Stimulated activated CD8-positive, alpha-beta memory T cell treated with anti-CD3 and anti-CD28 coated beads, Interleukin-4, amount 100 ng/mL, for 4 hours (primary cell): ENCODE measurements at places on chromosomes 12 and 14.

GRCh38 chr12:26276709-26277108 lies 81.3 kb downstream of the SSPN start:
- no peak for DNase-seq

DNA sequence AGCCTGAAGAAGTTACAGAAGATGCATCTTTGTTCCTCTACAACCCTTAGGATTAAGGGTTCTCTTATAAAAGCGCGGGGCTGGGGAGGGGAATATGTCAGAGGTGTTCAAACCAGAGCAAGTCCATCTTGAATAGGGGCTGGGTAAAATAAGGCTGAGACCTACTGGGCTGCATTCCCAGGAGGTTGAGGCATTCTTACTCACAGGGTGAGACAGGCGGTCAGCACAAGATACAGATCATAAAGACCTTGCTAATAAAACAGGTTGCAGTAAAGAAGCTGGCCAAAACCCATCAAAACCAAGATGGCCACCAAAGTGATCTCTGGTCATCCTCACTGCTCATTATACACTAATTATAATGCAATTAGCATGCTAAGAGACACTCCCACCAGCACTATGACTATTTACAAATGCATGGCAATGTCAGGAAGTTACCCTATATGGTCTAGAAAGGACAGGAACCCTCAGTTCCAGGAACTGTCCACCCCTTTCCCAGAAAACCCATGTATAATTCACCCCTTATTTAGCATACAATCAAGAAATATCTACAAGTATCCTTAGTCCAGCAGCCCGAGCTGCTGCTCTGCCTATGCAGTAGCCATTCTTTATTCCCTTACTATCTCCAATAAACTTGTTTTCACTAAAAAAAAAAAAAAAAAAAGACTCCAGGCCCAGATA lies 108.1 kb upstream of the FOXN3 start:
- no peak for DNase-seq

- no peak for DNase-seq
Observed at GRCh38 chr12:104177663-104178501, 37.7 kb upstream of the TXNRD1 start.

GRCh38 chr12:41190338-41190737 lies 2.2 kb downstream of the PDZRN4 start:
- DNase-seq, result no peak

DNA sequence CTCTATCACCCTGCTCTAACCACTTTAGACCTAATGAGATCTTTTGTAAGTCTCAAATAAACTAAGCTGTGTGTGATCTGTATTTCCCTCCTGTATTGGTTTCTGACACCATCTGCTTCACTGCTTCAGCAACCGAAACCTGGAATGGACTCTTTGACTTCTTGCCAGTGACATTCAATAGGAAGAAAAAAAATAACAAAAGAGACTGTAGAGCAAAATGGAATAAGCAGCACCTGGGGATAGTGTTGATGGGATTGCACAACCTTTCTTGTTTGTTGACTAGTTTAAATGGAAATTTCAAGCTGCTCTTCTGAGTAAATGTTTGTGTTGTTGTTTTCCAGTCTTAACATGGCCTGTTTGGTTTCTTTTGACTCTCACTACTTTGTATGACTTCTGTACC lies 888.6 kb upstream of the SEL1L start:
- DNase-seq, result no peak

- DNase-seq, result no peak
Observed at GRCh38 chr12:46517579-46517962, 145.0 kb upstream of the SLC38A2 start.

- DNase-seq, result no peak
Observed at GRCh38 chr12:58034311-58034710, 92.9 kb downstream of the ATP23 start.

GRCh38 chr14:59246566-59246965 lies 58.1 kb downstream of the DAAM1 start:
- DNase-seq, result no peak

DNA sequence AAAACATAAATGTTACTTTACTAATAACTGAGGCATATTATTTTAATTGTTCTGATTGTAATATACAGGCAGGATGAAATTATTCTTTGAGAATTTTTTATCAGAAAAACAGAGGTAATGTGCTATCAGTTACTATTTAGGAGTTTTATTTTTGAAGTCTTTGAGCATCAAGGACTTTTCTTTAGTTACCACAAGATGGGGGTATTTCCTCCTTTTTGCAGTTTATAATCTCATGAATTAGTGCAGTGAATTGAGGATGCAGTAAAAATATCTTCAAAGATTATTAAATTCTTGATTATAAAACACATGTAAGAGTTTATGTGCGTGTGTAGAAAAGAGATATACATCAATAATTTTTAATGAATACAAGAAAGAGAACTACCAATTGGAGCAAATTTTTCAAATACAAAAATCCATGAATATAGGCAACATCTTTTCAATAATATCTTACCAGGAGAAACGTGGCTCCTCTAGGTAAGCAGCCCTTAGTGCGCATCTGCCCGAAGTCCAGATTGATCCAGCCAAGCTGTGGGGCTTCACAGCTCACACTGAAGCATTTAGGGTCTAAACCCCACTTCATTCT lies 71.6 kb downstream of the ERGIC2 start:
- no peak for DNase-seq

GRCh38 chr12:123243671-123244262 lies 10.5 kb downstream of the MTRFR start:
- no peak for DNase-seq

GRCh38 chr14:93788543-93789227 lies 400 bp upstream of the PRIMA1 start:
- no peak for DNase-seq

DNA sequence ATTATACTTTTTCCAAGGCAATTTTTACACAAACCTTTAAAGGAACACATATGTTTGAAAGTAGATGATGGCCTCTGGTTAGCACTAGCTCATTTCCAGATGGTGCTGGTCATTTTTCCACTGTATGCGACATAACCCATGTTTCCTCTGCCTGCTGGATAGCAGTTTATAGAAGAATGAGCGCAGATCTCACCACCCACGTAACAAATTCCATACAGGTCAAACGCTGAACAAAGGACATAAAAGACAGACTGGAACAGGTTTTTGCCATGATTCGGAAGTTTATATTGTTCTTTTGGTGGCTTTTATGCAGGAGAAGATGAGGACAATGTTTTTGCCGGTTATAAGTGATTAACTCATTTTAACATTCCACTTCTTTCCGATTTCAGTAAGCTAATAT lies 30.7 kb downstream of the PPP1R36 start:
- DNase-seq, result no peak

DNA sequence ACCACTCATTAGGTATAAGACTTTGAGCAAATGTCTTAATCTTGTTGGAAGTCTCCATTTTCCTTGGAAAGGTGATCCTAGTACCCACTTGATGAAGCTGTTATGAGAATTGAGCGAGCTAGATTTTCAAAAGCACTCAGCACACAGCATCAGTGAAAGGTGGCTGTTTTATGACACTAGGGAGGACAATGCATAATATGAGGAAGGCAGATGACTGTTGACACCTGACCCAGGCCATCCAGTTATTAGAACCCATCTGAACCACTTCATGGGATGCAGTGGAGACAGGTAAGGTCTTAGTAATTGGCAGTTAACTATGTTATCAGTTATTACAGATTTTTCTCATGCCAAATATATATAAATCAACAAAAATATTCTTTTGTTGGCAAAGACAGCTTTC lies 369.9 kb upstream of the PDE3A start:
- no peak for DNase-seq

DNA sequence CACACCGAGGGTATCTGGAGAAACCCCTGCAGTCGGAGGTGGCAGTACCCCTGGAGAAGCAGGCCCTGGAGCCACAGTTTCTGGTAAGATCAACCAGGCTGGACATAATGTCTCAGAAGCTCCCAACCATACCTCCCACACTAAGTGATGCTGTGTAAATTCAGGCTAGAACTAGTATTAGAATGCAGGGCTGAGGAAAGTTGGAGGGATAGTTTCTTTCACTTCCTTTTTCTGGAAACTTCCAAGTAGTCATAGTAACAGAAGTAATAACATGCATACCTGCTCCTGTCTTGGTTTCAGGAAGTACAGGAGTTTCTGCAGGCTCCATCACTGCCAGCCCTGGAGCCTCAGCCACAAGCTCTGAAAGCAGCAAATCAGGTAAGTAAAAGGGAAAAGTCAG lies 228.1 kb upstream of the CNTN1 start:
- DNase-seq, result no peak

DNA sequence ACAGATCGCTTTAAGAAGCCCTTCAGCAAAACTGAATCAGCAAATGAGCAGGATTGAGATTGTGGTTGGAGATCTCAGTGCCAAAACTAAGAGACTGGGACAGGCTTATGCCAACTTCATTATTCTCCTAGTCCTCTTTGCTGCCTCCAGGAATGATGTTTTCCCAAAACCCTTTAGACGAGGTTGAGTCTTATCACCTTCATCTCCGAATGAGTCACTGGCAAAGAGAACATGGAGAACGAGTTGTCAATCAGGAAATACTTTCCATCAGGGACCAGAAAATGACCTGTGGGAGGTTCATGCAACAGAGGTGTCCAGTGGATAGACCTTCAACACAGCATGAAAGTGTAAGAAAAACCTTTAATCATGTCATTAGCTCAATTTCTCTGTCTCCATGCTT lies 461.5 kb downstream of the RMST start:
- DNase-seq, result no peak

DNA sequence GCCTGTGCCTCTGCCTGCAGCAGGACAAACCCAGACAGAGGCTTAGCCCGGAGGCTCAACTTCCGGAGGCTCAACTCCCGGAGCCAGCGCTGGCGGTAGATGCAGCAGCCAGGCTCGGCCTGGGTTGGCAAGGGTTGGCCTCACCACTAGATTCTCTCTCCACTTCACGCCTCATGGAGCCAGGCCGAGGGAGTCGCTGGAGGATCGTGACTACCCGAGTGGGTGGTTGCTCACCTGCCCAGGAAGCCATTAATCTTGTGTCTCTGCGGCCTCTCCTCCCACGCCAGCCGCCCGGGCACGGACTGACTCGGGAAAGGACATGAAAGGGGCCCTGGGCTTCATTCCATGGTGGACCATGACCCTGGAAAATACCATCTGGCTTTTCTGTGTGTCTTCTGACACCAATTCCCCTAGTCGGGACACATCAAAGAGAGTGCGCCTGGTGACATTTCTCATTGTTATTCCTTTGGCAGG lies 20.8 kb downstream of the ESRRB start:
- no peak for DNase-seq

DNA sequence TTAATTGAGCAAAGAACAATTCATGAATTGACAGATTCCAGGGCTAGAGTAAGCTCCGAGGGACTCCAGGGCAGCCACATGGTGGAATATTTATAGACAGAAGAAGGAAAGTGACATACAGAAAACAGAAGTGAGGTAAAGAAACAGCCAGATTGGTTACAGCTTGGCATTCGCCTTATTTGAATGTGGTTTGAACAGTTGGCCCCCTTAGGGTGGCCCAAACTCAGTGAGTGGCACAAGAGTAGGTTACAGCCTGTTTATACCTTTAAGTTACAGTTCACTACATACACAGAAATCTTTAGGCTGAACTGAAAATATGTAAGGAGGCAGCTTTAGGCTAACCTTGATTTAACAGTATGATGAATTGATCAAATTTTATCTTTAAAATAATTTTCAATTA lies 174.5 kb upstream of the CNOT2 start:
- no peak for DNase-seq

- no peak for DNase-seq
Observed at GRCh38 chr12:107356266-107356936, 263.1 kb upstream of the CRY1 start.

- no peak for DNase-seq
Observed at GRCh38 chr12:42706321-42706720, 116.8 kb upstream of the PRICKLE1 start.
